ENCODE measurements at places on chromosomes 2 and 18.

GRCh38 chr2:239910404-239910803, 114.7 kb downstream of the NDUFA10 start:
- no peak for DNase-seq

DNA sequence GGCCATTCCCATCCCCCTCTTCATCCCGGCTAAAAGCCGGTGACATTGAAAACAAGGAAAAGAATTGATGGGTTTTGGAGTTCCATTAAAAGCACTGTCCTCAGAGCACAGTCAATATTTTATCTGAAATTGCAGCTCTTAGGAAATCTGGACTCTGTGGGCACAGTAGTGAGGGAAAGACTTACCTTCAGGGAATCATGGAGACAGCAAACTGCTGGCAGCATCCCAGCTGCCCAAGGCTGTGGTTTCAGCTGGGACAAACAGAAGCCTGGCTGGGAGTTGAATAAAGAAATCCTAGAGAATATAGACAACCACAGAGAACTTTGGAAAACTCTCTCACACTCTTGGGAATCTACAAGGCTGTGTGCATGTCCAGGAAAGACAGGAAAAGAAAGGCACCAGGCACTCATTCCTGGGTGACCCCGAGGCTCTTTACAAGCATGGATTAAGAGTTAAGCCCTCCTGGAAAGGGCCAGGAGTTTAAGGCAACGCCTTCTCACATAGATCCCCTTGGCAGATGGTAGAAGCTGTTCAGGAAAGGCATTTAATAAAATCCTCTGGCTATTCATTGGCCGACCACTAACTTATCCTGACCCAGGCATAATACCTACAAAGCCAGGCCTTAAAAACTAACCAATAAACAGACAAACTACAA, 255.1 kb downstream of the MYT1L start:
- DNase-seq, result no peak

GRCh38 chr2:165594935-165595255, 125.4 kb downstream of the CSRNP3 start:
- no peak for DNase-seq

GRCh38 chr2:111627256-111627655, 256.7 kb downstream of the ANAPC1 start:
- no peak for DNase-seq

- no peak for DNase-seq
Observed at GRCh38 chr2:238817891-238818290, 30.0 kb upstream of the TWIST2 start.

GRCh38 chr18:3931013-3931315, 481.0 kb downstream of the TGIF1 start:
- no peak for DNase-seq
